Airway epithelial cell (primary cell): ENCODE measurements at places on chromosomes 4 and X. TPM values are rescaled to one million over a fixed set of nuclear protein-coding genes. Genes with fewer than 3 reads are reported as not detected.

Gene ADH4
- 0.07 TPM in 1 of 2 replicates, not detected in the other for total RNA-seq

Gene PAGE1
- not detected in 2 replicates for total RNA-seq

Gene CXCL1
- 61.5 and 97.3 TPM in 2 replicates for total RNA-seq

Gene HMGB3
- total RNA-seq, result 75.5 and 172 TPM in 2 replicates

Gene F11
- total RNA-seq, result not detected in 2 replicates

Gene CLCN3
- 21.6 and 26.7 TPM in 2 replicates for total RNA-seq

Gene RAI2
- total RNA-seq, result not detected in 2 replicates

Gene MMRN1
- not detected in 2 replicates for total RNA-seq

Gene GUCY1B1
- total RNA-seq, result 3.9 TPM in 2 replicates

Gene PPA2
- 138 and 148 TPM in 2 replicates for total RNA-seq

Gene C1QTNF7
- total RNA-seq, result not detected in 2 replicates

Gene ABLIM2
- total RNA-seq, result 0.14 and 0.23 TPM in 2 replicates

Gene NXF2
- total RNA-seq, result not detected in 2 replicates

Gene PNMA5
- total RNA-seq, result not detected in 2 replicates

Gene ABCE1
- 119 and 128 TPM in 2 replicates for total RNA-seq

Gene TSPAN7
- total RNA-seq, result 2.1 and 3.4 TPM in 2 replicates

Gene SATL1
- total RNA-seq, result not detected in 2 replicates

Gene FABP2
- not detected in 2 replicates for total RNA-seq

Gene HTR2C
- total RNA-seq, result not detected in 2 replicates

Gene RTL9
- 0.09 and 0.42 TPM in 2 replicates for total RNA-seq

Gene FAM47A
- not detected in 2 replicates for total RNA-seq

Gene CHRNA9
- total RNA-seq, result not detected in 2 replicates

Gene HPSE
- 5.1 and 7.3 TPM in 2 replicates for total RNA-seq

Gene KIT
- not detected in 2 replicates for total RNA-seq

Gene CLNK
- not detected in 2 replicates for total RNA-seq

Gene GLRA3
- not detected in 2 replicates for total RNA-seq

Gene HMX1
- not detected in 2 replicates for total RNA-seq

Gene GABRB1
- not detected in 2 replicates for total RNA-seq

Gene RRH
- not detected in 2 replicates for total RNA-seq

Gene GC
- not detected in 2 replicates for total RNA-seq

Gene TCEANC
- total RNA-seq, result 1.3 and 1.5 TPM in 2 replicates

Gene MPP1
- 0.46 and 2.5 TPM in 2 replicates for total RNA-seq

Gene NRK
- 0.35 and 1.6 TPM in 2 replicates for total RNA-seq

Gene PPP4R3C
- total RNA-seq, result not detected in 2 replicates

Gene LDOC1
- 6.2 and 17.4 TPM in 2 replicates for total RNA-seq

Gene MAGEE2
- not detected in 2 replicates for total RNA-seq

Gene FATE1
- not detected in 2 replicates for total RNA-seq

Gene FAM149A
- total RNA-seq, result 1.3 and 2.4 TPM in 2 replicates

Gene XAGE1A
- total RNA-seq, result not detected in 2 replicates

Gene MAD2L1
- total RNA-seq, result 30.6 and 43.0 TPM in 2 replicates

Gene CCDC149
- 1.9 and 2.8 TPM in 2 replicates for total RNA-seq

Gene NAAA
- 16.3 and 24.6 TPM in 2 replicates for total RNA-seq
